H4 (cell line): ENCODE measurements at places on chromosomes 12 and 14. TPM values are rescaled to one million over a fixed set of nuclear protein-coding genes. Genes with fewer than 3 reads are reported as not detected.

DNA sequence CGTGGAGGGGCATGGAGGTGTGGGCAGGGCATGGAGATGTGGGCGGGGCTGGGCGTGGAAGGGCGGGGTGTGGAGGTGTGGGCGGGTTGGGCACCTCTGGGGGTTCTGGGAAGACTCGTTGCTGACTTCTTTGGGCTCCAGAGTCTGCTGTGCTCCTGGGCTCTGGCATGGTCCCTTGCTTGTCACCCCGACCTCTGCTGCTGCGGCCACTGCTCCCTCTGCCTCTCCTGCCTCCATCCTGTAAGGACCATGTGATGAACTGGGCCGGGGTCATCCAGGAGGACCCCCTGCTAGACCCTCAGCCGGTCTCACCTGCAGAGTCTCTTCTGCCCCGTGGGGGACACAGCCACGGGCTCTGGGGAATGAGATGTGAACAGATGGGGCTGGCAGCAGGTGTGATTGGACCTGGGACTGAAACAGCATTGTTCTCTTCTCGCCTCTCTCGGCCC lies 15.3 kb downstream of the NOC4L start:
- DNase-seq: no peak

DNA sequence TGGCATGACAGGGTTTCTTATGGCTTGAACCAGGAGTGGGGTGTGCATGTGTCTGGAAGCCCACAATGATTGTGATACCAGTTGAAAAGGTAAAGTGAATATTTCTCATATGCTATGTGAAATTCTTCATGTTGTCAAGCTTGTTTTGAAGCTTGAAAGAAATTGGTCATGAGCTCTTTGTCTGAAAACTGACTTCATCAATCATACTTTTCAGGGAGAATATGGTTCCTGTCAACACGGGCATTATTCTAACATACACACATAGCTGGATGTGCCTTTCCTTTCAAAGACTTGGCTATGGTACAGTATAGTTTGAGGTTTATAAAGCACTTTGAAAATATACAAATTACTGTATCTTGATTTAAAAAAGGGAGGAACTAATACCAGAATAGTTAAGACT lies 158.8 kb downstream of the KCNH5 start:
- no peak for DNase-seq

DNA sequence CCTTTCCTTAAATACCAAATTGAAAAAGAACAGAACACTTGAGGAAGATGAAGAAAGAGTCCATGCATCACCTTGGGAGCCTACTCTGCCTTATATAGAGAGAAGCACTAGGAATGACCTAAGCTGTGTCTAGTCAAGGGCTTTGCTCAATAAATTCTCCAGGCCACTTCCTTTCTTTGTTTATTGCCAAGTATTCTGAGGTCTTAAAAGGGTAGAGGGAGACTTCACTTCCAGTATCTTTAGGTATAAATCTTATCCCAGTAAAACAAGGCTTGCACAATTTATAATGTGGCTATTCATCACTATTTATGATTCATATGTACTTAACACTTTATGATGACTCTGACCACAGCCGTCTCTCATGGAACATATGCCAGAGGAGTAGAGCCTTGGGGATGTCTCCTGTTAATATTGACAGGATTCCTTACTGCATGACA lies 85.1 kb upstream of the ARHGAP5 start:
- peak; percentile 50 for DNase-seq

DNA sequence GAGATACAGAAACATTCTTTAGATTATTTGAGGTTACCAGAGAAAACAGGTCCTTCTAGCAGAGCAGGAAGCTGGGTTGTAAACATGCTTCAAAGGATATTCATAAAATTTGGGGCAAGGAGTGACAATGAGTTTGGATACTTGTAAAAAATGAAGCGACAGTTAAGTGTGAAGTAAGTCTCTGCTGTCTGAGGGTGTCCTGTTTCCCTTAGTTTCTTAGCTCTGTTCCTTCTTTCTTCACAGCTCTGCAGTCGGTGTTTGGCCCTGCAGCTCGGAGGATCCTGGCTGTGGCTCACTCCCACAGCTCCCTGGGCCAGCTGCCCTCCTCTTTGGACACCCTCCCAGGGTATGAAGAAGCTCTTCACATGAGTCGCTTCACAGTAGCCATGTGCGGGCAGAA lies 10.8 kb downstream of the TMEM52B start:
- DNase-seq: no peak

DNA sequence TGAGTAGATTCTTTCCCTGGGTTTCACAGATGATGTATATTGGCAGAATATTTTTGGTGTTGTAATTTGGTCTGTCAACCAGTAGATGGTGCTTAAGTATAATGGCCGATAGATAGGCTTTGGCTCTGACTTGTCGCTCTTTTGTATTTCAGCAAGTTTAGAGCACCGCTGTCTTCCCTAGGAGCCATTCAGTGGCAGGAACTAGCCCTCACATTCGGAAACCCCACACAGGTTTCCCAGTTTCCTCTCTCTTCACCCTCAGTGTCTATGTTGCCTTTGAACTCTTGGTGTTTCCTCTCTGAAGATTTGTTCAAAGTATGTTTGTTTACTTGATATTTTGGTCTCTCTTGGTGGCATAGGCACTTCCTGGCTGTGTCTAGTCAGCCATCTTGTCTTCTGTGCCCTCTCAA lies 102.2 kb downstream of the GPHN start:
- DNase-seq: peak; percentile 12

GRCh38 chr12:68176257-68176656 lies 16.7 kb upstream of the IFNG start:
- DNase-seq: no peak

DNA sequence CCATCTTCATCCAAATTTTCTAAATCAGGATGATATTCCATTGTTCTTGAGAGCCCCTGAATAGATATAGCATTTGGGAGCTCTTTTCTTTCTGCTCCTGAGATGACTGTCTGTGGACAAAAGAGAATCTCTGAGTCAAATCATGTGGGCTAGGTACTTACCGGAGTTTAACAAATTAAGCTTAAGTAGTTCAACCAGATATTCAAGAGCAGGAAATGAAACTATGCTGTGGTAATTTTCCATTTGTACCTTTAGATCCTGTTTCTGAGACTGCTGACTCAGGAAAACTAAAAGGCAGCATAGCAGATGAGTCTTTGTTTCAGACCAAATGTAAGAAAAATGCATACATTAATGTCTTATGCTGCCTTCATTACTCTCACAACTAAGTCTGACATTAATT lies at the start of gene CLEC7A:
CLEC7A (minus strand) TSS at position 158 of the 400 bp plus-strand sequence; CDS start at position 41, 117 bp downstream.
- no peak for DNase-seq

DNA sequence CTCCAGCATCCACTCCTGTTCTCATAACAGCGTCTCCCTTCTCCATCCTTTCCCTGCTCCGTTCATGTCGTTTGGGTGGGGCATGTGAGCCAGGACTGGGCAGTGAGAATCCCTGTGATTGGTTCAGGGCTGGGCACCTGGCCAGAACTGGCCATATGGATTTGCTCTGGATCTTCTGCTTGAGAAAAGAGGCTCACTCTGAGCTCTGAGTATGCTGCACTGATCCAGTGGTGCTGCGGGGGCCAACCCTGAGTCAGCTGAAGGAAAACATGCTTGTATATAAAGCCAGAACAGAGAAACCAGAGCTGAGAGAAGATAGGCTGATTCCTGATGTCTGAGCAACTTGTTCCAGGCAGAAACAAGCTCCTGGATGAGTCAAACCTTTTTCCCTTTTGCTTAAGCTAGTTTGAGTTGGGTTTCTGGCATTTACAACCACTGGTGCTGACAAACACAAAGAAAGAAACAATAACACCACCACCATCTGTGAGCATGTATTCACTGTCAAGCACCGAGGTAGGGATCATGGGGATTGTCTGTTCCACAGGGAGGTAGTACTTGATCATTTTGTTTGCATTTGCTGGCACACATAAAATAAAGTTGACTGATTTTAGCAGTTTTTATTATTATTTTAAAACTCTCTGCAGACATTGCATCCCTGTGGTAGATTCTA lies 14.0 kb upstream of the HPD start:
- peak; percentile 33 for DNase-seq

DNA sequence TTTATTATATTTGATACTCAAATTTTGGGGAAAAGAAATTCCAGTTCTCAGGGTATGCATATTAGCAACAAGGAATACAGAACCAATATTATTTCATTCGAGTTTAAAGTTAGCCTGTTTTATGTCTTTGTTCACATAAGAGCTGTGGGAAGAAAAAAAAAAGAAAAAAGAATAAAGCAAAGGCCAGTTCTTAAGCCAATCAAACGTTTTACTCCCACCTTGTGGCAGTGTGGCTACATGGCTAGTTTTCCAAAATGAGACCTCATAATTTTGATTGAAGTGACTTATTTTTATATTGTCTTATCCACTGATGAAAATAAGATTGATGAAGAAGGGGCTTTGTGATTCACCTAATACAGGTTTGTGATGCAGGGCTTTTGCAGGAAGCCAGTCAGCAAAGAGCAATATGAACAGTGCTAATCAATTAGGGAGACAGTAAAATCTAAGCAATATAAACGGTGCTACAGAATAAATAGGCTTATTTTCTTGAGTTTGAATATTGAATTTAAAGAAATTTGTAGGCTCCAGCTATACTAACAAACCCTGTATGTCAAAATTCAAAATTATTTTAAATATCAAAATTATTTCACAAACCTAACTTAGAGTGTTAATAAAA lies 624.1 kb upstream of the FOXG1 start:
- DNase-seq: peak; percentile 16

- DNase-seq: no peak
Observed at GRCh38 chr12:102824218-102824835, 92.7 kb downstream of the PAH start.

GRCh38 chr14:94517641-94518257 lies 8.5 kb upstream of the SERPINA12 start:
- no peak for DNase-seq

DNA sequence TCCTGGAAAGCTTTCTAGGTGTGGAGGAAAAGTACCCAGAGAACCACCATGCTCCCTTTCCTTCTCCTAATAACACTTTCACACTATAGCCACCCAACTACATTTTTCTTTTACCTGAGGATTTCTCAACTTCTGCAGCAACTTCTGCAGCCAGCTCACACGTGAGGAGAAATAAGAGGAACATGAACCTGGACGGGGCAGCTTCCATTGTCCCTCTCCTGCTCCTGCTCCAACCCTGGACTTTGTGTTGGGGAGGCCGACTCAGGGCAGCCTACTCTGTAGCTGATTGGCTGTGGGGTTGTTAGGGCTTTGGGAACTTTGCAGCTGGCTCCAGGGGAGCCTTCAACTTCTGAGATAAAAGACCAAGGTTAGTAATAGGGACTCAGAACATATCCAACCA lies at the start of gene ERP27:
ERP27 (minus strand) TSS at position 237 of the 400 bp plus-strand sequence; CDS start at position 208, 29 bp downstream.
- DNase-seq: no peak

- DNase-seq: no peak
Observed at GRCh38 chr12:67920413-67920812, 68.8 kb upstream of the IFNG-AS1 start.

The PWP1 gene
- 78.2 and 80.7 TPM in 2 replicates for total RNA-seq

The SDR9C7 gene
- 0.14 TPM in 1 of 2 replicates, not detected in the other for total RNA-seq

The SSTR1 gene
- total RNA-seq: not detected in 2 replicates

The NOXRED1 gene
- total RNA-seq: not detected in 2 replicates

The NOVA1 gene
- 2.2 and 7.2 TPM in 2 replicates for total RNA-seq

The PUS7L gene
- 8.3 and 12.0 TPM in 2 replicates for total RNA-seq

The GNB3 gene
- total RNA-seq: 0.12 and 1.0 TPM in 2 replicates

The TMEM52B gene
- 0.10 and 1.5 TPM in 2 replicates for total RNA-seq

The SOAT2 gene
- 0.06 TPM in 1 of 2 replicates, not detected in the other for total RNA-seq

The TSPAN11 gene
- 0.70 and 1.8 TPM in 2 replicates for total RNA-seq
